Stimulated activated CD4-positive, alpha-beta T cell treated with anti-CD3 and anti-CD28 coated beads, Interleukin-2, amount 100 ng/mL, for 24 hours (primary cell): ENCODE measurements at places on chromosomes 12 and 14.

DNA sequence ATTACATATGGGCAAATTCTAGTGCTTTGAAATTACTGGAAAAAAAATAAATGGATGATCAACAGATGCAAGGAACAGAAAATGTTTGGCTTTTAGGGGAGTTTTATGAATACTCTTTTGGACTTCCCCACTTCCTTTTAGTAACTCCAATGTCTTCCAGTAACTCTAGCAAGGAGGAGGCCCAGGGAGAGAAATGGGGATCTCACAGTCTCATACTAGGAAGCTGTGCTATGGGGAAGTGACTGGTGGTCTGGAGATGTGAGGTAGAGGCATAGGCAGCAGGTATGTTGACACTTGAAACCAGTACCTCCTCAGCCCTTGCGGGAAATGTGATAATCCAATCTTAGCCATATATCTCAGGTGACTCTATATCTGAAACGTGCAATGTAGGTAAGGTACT, 68.1 kb downstream of the CRADD start:
- no peak for DNase-seq

DNA sequence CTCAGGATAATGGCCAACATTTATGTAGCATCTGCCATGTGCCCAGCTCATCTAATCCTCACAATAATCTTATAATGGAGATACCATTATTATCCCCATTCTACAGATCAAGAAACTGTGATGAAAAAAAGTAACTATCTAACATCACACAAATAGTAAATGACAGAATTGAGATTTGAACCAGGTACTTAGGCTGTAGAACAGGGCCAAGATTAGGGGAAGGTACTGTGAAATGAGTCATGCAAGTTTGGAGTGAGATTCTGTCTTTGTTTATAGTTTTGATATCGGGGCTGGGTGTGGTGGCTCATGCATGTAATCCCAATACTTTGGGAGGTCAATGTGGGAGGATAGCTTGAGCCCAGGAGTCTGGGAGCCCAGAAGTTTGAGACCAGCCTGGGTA, 1.3 kb upstream of the GNPTAB start:
- DNase-seq: no peak

DNA sequence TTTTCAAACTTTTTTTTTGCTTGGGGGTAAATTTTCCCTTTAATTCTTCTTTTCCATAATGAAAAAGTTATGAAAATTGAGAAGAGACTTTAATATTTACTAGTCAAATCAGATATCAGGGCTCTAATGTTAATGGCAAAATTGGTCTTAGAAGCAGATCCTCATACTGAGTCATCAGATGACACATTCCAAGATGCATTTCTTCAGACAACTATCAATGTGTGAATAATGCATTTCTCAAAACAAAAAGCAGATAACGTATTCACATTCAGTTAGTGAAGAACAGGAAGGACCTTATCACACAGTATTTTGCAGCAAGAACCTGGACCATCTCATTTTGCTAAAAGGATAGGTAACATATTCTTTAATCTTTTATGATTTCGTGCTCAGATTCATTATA, 130.7 kb downstream of the GPHN start:
- DNase-seq: no peak

- no peak for DNase-seq
Measured at GRCh38 chr12:124393414-124393790, 98.5 kb downstream of the RFLNA start.

- no peak for DNase-seq
Measured at GRCh38 chr14:86521843-86522242, 991.9 kb downstream of the FLRT2 start.

GRCh38 chr14:56023661-56024081, 94.5 kb upstream of the PELI2 start:
- no peak for DNase-seq

- no peak for DNase-seq
Measured at GRCh38 chr12:90801776-90802175, 153.2 kb downstream of the CCER1 start.

GRCh38 chr12:20350026-20350425, 18.3 kb upstream of the PDE3A start:
- no peak for DNase-seq

DNA sequence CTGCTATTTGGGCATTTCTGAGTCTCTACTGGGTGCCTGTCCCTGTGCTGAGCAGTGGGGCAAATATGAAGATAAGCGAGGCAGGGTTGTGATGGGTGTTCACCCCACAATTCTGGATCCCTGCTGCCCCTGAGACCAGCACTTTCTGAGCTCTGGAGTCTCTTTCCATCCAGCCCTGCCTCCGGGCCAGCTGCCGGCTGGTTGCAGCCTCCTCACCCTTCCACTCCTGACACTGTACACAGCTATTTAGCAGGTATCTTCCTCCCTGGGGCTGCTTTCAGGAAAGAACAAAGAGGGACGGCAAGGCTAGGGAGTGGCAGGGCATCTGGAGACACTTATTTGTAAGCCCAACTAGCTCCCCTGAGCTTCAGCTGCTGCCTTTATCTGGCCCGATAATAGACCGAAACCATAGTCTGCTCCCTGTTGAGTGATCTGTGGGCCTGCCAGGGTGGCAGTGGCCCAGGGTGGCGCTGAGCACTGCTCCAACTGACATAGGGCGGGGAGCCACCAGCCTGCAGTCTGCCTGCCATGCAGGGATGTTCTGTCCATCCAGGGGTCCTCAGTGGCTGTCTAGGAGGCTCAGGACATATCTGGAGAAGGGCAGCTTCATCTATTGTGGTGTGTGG, 7.6 kb upstream of the KRT80 start:
- no peak for DNase-seq

- DNase-seq: no peak
Measured at GRCh38 chr12:63495974-63496373, 172.3 kb downstream of the DPY19L2 start.

GRCh38 chr12:41683023-41683422, 461.7 kb downstream of the GXYLT1 start:
- DNase-seq: no peak

- DNase-seq: peak; percentile 64
Measured at GRCh38 chr14:73245480-73246325, 8.4 kb downstream of the PAPLN start.

GRCh38 chr14:68924186-68925158, 54.6 kb downstream of the ACTN1 start:
- no peak for DNase-seq

DNA sequence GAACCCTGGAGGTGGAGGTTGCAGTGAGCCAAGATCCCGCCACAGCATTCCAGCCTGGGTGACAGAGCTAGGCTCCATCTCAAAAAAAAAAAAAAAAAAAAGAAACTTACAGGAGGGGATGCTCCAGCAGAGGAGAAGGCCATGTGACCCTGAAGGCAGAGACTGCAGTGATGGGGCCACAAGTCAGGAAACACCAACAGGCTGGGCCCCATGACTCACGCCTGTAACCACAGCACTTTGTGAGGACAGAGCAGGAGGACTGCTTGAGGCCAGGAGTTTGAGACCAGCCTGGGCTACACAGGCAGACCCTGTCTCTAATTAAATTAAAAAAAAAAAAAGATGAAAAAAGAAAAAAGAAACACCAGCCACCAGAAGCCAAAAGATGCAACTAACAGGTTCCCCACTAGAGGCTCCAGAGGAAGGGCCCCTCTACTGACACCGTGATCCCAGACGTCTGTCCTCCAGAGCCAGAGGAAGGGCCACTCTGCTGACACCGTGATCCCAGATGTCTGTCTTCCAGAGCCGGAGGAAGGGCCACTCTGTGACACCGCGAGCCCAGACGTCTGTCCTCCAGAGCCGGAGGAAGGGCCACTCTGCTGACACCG, 9.1 kb upstream of the GLT1D1 start:
- DNase-seq: no peak

- DNase-seq: no peak
Measured at GRCh38 chr14:71913342-71913741, 18.9 kb upstream of the RGS6 start.

GRCh38 chr12:93376436-93377251, 1.1 kb upstream of the NUDT4 start:
- DNase-seq: no peak

DNA sequence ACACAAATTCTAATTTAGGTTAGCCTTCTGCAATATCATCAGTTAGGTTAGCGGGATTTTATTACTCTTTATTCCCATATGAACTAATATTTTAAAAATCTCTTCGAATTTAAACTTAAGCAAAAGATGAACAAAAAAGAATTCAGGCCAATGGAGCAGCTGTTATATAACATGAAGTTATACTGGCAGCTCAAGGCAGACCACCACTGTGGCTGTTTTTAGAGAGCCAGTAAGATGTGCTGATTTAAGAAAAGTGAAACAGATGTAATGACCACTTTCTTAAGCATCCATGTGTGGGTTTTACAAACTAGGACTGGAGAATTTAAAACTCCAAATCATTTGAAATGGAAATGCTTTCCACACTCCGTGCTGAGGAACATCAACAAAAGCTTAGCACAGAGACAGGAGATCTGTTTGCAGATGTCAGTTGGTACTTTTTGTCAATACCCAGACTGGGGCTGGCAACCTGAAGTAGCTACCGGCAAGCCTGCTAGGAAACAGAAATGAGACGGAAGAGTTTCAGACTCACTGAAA, 164.9 kb downstream of the TTC7B start:
- no peak for DNase-seq

- DNase-seq: no peak
Measured at GRCh38 chr14:100015251-100015655, 50.0 kb upstream of the EVL start.

- no peak for DNase-seq
Measured at GRCh38 chr12:107377596-107378385, 284.4 kb upstream of the CRY1 start.

GRCh38 chr12:126860210-126860609, 1406.8 kb upstream of the TMEM132C start:
- DNase-seq: no peak

GRCh38 chr14:72450473-72451044, 443.3 kb downstream of the DPF3 start:
- no peak for DNase-seq

- DNase-seq: no peak
Measured at GRCh38 chr14:70711451-70711850, 69.7 kb downstream of the TTC9 start.

DNA sequence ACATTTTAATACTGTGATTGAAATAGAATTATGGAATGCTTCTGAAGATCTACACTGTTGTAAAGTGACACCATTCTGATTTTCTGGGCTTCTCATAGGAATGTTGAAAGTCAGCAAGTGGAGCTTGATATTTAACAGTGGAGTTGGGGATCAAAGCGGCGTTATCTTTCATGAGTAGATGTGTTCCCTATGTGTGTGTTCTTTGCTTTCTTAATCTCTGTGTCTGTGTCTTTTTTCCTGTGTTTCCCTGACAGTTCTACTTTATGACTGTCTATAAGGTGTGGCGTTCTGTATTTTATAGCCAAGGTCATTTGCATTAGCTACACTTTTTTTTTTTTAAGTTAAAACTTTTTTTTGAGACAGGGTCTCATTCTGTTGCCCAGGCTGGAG, 24.7 kb downstream of the SYNE2 start:
- no peak for DNase-seq

DNA sequence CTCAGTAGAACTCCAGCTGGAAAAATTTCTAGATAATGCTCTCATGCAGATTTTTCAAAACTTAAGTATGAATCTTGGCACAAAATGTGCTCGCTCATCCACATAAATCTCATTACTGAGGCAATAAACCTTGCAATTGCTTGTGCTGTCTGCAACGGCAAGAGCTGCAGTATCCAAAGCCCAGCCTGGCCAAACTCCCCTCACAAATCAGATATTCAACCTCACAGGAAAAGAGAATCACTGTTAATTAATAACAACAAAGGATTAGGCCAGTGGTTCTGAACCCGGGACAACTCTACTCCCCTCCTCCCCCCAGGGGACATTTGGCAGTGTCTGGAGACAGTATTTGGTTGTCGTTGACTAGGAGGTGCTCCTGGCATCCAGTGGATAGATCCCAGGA, 19.2 kb upstream of the CORO1C start:
- no peak for DNase-seq

GRCh38 chr14:99687284-99688209, 3.4 kb downstream of the CYP46A1 start:
- DNase-seq: peak; percentile 37

DNA sequence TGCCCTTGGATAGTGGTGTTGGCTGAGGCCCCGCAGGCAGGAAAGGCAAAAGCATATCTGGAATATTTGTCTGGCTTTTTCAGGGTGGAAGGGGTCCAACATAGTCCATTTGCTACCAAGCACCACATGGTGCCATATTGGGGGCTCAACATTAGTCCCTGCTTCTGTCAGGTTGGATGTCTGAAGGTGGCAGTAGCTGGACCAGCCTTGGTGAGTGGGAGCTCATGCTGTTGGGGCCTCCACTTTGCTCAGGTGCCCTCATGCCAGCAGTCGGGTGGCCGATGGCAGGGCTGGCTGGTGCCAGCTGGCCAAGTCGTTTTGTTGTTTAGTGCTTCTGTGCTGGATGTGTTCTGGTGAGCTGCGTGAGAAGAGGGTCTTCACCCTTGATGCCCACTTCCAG, 135.3 kb downstream of the PAPOLA start:
- DNase-seq: no peak

DNA sequence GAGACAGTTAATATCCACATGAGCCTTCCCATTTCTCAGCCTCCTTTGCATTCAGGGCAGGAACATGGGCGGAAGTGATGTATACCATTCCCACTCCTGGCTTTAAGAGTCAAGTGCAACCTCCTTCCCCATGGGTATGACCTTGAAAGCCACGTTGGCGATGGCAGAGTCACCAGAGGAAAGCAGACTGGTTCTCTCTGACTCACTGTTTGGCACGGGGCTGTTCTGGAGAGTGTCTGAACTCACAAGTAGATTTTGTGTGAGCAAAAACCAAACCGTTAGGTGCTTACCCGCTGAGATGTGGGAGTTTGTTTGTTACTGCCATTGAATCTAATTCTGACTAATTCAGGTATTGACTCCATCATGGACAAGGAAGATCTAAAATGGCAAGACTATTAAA, 36.7 kb upstream of the PZP start:
- DNase-seq: peak; percentile 71

DNA sequence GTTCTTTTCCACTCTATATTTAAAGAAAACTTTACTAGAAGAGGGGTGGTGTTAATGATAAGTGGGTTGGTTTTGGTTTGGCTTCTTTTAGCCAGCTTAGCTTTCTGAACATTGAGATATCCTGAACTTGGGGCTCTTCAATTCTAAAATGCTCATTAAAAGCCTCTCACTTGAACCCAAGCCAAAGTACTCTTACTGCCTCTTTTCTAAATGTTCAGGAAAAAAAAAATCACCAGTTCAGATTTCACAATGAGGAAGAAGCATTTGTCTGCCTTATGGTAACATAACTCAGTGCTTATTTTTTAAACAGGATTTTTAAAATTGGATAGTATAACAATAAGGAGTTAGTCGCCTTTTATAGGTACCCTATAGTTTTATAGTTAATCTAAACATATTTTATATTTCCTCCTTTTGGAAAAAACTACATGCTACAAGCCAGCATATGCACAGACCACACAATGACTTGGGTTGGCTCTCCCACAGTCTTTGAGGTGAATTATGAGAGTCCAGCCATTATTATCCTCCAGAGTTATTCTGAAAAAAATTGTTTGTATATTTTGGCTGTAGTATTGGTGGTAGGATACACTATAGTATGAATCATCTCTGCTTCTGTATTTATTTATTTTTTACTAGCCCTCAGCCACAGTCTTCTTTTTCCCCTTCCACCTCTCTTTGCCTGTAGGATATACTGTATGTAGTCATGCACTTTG, 195.5 kb upstream of the TMPO start:
- DNase-seq: no peak

- no peak for DNase-seq
Measured at GRCh38 chr12:124369827-124370378, 75.0 kb downstream of the RFLNA start.
